Chondrocyte (in vitro differentiated cells): ENCODE measurements at places on chromosomes 13 and 19. TPM values are rescaled to one million over a fixed set of nuclear protein-coding genes. Genes with fewer than 3 reads are reported as not detected.

The ZNF554 gene
- 4.1 to 4.5 TPM (median 4.4 TPM) in 3 replicates for total RNA-seq

The BSG gene
- 440 to 503 TPM (median 452 TPM) in 3 replicates for total RNA-seq

GRCh38 chr13:43730642-43731041 is 56.1 kb downstream of the ENOX1 start:
- DNase-seq = no peak

DNA sequence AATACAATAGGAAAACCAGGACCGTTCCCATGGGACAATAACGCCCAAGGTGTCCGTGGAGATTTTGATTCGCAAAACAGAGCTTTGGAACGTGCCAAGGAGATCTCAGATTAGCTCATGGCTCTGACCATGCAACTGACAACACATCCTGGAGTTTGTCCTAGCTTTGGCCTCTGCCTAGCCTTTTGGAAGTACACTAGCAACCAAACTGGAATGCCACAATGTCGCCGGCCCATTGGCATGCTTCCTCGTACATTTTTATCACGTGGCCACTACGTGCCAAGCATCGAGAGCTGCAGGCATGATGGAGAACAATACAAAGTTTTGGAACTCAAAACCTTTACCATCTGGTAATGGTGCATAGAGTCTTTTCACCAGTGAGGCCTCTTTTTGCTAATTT is 256.5 kb downstream of the DCLK1 start:
- no peak for DNase-seq
